ENCODE measurements at places on chromosomes 4 and X.

DNA sequence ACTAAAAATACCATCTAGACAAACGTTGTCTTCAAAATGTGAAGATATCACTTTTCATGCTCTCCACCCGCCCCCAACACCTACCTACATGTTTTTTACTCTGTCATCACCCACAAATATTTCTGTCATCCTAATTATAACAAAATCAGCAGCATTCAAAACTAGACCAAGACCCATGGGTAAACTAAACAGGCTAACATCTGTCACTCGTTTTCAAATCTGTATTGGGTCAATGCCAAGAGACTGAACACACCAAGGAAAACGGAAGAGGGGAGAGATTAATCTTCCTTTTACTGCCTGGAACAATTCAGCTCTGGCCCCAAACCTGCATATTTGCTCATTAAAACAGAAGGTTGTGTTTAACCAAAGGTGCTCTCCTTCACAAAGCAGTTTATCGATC, 17.5 kb downstream of the FAM184B start:
- no peak for DNase-seq

GRCh38 chrX:15465896-15466651, 27.1 kb downstream of the PIR start:
- DNase-seq, result no peak

GRCh38 chr4:23981328-23981727, 91.5 kb upstream of the PPARGC1A start:
- no peak for DNase-seq

DNA sequence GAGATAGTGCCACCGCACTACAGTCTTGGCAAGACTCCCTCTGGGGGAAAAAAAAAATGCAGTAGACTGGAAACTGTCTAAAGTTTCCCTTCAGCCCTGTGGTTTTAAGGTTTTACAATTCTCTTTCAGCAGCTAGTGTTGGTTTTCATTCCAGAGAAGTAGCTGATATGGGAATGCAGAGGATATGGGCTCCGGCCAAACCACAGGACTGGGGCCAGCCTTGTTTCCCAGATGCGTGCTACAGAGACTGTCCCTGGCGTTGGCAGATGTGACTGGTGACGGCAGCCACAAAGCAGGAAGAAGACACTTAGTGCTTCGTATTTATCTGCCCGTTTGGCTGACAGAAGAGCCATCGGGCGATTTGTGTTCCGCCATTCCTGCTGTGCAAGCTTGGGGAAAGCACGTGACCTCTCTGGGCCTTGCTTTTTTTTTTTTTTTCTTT, 43.2 kb downstream of the ZBTB49 start:
- no peak for DNase-seq

- DNase-seq, result no peak
Measured at GRCh38 chr4:111997785-111998184, 147.5 kb upstream of the FAM241A start.

Measured in PC-9 (cell line).